Hippocampal formation (tissue), 2 donors: ENCODE measurements at places on chromosomes 3 and 15.

- no peak for DNase-seq
Observed at GRCh38 chr3:36482256-36482655, 102.0 kb downstream of the STAC start.

GRCh38 chr15:85587707-85588411, 206.9 kb downstream of the KLHL25 start:
- DNase-seq, result no peak

GRCh38 chr3:12999147-13000140, 73.8 kb downstream of the IQSEC1 start:
- peak; percentile 67 for DNase-seq

DNA sequence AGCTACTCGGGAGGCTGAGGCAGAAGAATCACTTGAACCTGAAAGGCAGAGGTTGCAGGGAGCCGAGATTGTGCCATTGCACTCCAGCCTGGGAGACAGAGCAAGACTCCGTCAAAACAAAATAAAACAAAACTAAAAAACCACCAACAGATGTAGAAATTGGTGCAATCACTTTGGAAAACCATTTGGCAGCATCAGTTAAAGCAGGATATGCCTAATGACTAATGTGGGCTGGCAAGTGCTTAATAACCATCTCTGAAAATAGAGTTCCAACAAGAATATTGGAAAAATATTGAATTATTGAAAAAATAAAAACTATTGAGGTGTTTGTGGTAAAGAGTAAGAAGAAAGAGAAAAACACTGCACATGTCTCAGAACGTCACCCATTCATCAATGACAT, 16.1 kb upstream of the RTP3 start:
- DNase-seq, result no peak

GRCh38 chr3:126486360-126486847, 10.7 kb upstream of the ZXDC start:
- no peak for DNase-seq

- DNase-seq, result no peak
Observed at GRCh38 chr3:46668116-46668515, 25.4 kb downstream of the ALS2CL start.

DNA sequence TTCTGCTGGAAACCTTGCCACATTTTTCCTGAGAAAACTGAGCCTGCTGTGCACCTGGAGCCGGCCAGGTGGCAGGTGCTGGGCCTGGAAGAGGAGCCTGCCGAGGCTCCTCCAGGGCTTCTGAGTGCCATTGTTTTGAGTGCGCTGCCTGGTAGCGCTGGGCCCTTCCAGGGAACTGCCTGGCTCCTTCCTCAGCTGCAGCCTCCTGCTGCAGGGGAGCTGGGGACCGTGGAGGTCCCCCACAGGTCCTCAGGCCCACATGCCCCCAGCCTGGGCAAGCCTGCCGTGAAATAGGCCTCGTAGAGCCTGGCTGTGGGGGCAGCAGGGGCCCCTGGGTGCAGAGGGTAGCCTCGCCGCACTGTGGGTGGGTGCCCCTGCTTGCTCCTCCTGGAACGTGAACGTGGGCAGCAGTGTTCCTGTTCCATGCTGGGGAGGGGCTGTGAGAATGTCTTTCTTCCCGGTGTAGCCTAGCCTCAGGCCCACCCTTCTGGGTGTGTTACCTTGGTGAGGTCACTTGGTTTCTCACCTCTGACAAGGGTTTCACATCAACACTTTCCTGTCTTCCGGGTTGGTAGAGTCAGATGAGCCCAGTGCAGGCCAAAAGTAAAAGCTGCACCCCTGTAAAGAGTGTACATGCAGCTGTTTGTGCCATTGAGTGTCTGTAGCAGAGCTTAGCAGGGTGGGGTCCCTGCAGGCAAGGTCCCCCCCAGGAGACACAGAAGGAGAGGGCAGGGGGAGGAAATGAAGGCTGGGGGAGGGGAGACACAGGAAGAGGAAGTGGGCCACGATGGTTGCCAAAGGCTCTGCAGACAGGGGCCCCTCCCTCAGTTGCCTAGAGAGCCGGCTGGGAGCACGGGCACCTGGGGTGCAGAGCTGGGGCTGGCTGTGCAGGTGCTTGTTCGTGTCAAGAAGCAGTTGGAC, 34.5 kb downstream of the KLF13 start:
- no peak for DNase-seq

- no peak for DNase-seq
Observed at GRCh38 chr3:18752273-18752934, 327.3 kb upstream of the SATB1 start.

DNA sequence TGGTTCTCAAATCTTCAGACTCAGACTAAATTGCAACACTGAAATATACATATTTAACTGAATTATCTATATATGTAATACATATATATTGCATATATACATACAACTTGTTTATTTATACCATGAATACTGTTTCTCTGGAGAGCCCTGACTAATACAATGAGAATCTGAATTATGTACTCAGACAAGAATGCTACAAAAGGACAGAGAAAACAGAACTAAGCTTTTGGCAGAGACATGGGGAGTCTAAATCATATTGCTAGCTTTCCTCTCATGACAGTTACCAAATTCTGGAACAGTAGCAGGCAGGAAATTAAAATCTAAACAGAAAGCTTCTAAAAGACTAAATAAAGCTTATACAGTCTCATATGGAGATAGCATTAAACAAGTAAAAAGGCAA, 142.4 kb upstream of the KCNMB2 start:
- no peak for DNase-seq

DNA sequence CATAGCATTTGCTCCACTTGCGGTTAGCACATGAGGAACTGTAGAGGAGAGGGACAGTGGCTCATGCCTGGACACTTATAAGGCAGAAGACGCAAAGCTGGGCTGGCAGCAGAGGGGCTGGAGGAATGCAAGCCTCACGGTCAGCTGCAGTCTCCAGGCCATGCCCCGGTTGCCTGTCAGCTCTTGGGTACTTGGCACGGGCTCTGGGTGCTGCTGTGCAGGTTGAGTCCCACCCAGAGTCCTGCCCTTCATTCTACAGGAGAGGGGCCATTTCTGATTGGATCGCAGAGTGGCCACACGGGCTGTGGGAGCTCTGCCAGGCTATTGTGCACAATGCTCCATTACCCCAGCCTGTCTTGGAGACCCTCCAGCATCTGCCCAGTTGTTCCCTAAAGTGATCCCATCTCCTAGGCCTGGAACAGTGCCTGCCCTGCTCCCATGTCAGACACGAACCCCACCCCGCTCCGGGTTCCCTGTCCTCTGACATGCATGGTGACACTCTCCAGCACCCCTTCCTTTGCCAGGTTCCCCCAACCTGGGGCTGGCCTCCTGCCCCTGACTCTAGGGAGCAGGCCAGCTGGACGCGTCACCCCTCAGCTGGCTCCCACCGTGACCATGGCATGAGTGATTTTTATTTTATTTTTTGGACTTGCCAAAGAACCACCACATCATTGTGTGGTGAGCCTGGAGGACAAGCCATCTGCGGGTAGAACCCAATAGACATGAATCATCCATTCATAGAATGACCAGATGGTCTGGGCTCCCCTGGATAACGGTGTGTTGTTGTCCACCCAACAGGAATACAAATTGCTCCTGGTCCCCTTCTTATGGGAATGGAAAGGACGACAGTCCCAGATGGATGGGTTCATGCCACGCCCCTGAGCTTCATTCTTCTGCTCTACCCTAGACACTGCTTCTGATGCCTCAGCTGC, 51.0 kb upstream of the KLF13 start:
- DNase-seq, result no peak

DNA sequence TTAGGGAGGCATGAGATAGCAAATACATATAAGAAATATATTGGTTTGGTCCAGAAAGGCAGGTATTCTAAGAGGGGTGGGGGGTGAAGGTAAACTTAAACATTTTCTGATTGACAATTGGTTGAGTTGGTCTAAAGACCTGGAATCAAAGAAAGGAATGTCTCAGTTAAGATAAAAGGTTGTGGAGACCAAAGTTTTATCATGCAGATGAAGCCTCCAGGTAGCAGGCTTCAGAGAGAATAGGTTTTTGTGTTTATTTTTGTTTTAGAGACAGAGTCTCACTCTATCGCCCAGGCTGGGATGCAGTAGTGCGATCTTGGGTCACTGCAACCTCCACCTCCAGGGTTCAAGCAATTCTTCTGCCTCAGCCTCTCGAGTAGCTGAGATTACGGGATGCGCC, 80.5 kb downstream of the NPAP1 start:
- DNase-seq, result no peak

- DNase-seq, result no peak
Observed at GRCh38 chr3:49689046-49689907, at the start of the genes MST1 and RNF123. MST1 (minus strand) TSS chr3:49689474; CDS start chr3:49688691, 783 bp downstream. RNF123 (plus strand) TSS chr3:49689557; CDS start chr3:49691166, 1,609 bp downstream.

- no peak for DNase-seq
Observed at GRCh38 chr15:40793216-40793989, 13.5 kb upstream of the ZFYVE19 start.

DNA sequence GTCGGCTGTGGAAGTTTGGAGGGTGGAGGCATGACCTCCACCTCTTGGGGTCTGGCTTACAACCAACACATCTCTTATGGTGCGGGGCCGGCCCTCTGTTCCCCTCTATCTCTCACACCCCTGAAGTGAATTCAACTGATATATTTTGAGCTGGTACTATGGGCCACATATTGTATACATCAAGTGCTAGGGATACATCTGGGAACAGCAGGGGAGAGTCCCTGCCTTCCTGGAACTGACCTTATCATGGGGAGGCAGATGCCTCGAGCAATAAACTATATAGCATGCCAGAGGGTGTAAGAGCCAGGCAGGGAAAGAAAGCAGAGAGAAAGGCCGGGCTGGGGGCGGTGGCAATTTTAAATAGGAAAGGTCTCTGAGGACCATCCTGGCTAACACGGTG, 60.4 kb upstream of the TRPM1 start:
- DNase-seq, result no peak

DNA sequence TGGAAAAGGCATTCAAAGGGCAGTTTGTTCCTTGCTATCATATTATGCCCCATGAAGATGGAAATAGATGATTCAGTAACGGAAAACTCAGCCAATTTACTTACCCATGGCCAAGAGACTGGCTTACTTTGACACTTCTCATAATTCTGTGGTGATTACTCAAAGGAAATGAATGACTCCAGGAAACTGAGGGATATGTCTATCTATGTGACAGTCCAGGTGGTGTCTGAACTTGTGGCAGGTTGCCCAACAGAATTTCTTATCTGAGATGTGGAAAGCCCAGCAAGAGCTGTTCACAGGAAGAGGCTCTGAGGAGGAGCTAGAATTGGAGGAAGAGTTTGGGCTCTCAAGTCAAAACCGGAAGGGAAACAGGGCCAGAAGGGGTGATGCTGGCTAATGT, 91.2 kb downstream of the KCNAB1 start:
- no peak for DNase-seq

DNA sequence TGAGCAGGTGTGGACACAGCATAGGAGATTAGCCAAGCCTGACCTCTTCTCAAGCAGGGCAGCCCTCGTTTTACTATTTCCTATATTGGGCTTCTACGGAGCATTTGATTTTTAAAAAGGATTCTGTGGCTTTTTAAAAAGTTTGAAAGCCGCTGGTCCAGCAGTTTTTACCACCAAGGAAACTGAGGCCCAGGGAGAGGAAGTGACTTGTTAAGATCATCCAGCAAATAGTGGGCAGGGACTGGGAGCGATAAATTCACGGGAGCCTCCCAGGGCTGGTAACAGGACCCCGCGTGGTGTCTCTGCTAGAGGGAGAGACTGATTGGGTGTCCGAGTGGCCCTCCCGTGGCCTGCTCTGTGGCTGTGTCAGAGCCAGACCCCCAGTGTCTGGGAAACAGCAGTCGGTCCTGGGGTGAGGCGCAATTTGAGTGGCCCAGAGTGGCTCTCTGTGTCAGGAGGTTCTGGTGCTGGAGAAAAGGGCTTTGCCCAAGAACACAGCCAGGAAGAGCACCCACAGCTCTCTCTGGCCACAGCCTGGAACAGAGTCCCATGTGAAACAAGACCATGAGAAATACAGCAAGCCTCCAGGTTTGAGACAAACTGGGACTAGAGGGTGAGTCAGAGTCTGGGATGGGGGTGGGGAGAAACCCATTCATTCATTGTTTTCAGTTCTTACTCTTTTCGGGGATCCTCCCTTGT, 4.2 kb downstream of the FURIN start:
- DNase-seq, result no peak

DNA sequence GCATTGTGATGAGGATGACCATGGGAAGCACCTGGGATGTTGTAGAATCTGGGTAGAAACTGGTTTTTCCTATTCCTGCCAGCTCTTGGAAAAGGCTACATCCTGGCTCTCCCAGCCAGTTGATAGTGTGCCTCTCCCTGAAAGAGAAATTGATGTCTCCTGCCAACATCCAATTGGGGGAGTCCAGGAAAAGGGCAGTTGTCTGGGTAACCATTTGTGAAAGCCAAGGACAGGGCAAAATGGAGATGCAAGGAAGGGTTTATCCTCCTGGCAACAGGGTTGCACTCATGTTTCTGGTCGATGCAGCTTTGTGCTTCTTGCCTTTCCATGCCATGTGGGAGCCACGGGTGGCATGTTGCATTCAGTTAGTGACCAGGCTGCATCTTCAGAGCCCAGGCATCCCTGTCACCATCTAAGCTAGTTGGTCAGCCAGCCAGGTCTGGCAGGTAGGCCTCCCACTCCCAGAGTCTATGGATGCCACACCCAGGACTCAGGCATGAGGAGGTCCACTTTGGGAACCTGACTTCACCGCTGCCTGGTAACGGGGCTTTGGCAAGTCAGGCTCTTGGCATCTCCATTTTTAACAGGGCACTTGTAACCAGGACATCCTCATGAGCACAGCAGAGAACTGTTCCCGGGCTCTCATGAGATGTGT, 153.5 kb downstream of the DNAJB8 start:
- DNase-seq, result no peak

DNA sequence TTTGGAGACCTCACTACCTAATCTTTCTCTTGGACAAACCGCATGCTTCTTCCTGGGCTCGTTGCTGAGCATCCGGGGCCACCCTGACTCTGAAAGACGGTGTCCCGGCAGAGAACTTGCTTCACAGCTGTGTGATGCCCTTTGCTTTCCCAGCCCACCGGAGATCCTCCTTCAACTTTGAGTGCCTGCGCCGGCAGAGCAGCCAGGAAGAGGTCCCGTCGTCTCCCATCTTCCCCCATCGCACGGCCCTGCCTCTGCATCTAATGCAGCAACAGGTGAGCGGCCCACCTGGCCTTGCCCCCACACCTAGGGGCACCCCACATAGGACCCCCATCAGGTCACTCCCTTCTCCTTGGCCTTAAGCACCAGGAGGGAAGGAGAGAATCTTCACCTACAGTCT, 37.7 kb downstream of the CHDH start:
- DNase-seq, result no peak

GRCh38 chr3:17444865-17445264, 297.6 kb downstream of the TBC1D5 start:
- no peak for DNase-seq

GRCh38 chr15:70225416-70225815, 127.7 kb upstream of the TLE3 start:
- DNase-seq, result no peak
